ENCODE measurements at places on chromosomes 7 and 10.

GRCh38 chr10:21196822-21197395 is 299.8 kb upstream of the NEBL start:
- no peak for DNase-seq

GRCh38 chr10:116708391-116708821 is 34.0 kb downstream of the HSPA12A start:
- DNase-seq: no peak

GRCh38 chr10:34125702-34126101 is 689.4 kb downstream of the PARD3 start:
- no peak for DNase-seq

DNA sequence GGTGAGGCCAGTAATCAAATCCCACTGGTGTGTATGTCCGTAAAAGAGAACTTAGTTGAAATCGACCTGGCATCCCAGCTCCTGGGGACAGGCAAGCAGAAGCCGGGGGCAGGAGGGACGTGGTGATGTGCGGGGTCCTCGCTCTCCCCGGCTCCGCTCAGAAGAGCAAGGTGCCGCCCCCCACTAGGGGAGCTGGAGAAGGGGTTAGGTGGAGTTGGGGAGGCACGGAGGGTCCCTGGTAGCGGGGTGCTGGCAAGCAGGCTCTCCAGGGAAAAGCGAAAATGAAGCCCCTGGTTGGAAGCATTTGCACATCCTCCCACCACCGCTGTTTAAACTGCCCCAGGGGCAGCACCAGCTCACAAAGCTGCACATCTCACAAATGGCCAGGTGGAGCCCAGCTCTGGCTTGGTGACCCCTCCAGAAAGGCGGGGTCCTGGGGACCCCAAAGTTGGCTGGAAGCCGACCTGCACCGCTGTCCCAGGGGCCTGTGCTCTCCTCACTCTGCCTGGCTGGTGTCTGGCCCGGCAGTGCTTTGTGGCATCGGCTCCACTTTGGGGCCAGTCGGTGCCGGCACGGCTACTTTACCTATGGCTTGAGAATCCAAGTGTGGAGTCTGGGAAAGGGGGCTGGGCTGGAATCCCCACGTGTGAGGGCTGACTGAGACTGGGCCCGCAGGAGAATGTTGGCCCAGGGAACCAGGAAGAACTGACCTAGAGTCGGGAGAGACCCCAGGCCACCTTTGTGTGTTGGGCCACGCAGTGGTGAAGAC is 2.9 kb upstream of the CFAP46 start:
- DNase-seq: no peak

GRCh38 chr7:28700096-28700495 is 258.0 kb downstream of the TRIL start:
- DNase-seq: no peak

- DNase-seq: no peak
Observed at GRCh38 chr7:96244992-96245292, 77.0 kb downstream of the SLC25A13 start.

DNA sequence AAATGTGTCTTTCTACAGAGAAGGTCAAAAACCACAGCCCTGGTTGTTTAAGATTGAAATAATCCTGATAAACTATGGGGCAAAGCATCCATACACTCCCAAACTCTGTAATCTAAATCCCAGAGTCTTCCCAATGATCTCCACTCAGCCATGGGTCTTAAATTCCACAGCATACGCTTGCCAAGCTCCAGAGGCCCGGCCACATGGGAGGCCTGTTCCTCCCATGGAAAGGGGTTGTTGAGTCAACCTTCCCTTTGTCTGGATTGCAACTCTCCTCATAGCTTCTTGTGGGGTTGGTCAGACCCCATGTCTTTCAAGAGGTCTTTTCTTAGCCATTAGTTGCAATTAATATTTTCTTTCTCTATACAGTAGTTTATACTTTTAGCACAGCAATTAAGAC is 718 bp upstream of the STEAP4 start:
- no peak for DNase-seq

DNA sequence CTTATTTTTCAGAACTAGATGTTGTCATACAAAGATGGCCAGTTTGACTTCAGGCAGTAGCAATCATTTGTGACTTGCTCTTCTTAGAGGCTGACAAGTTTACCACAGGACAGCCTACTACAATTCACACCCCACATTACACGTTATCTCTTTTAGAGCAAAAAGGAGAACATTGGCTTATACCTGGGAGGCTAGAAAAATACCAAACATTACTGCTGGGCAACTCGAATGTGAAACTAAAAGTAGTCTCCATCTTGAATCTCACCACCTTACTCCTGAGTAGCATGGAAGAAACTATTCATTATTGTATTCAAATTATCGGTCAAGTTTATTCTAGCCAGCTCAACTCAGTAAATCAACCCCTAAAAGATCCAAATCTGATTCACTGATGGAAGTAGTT is 90.7 kb upstream of the TMEM26 start:
- no peak for DNase-seq

DNA sequence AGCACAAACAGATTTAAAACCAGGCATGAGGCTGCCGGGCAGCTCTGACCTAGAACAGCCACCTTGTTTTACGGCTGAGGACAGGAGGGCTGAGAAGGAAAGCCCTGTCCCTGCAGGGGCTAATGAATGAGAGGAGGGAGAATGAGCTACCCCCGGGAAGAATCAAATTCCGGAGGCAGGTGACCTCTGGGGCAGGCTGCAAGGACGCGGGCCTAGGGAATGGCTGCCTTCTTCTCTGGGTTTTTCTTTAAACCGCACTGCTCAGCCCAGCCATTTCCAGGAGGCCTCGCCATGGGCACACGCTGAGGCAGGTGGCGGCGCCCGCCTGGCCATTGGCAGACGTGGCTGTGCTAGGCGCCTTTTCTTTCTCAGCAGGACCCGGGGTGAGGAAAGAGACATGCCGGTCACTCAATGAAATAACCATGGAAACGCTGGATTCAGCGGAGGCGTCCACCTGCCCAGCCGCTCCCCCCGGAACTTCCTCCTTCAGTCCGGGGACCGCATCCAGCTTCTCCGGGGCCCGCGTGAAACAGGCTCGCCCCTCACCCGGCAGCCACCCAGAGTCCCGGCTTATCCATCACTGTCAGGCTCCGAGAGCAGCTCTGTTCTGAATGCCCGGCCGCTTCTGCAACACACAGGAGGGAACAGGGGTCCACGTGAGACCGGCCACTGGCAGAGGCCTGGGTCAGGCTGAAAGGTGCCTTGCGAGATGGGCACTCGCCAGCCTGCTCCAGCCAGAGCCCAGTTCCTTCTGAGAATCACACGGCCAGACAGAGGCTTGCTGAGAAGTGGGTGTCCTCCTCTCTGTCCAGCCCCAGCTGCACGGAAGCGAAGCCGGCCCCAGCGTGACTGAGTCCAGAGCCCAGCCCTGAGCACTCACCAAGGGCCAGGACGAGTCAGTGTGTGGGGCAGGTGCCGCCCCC is 82.1 kb downstream of the PDGFA start:
- no peak for DNase-seq

DNA sequence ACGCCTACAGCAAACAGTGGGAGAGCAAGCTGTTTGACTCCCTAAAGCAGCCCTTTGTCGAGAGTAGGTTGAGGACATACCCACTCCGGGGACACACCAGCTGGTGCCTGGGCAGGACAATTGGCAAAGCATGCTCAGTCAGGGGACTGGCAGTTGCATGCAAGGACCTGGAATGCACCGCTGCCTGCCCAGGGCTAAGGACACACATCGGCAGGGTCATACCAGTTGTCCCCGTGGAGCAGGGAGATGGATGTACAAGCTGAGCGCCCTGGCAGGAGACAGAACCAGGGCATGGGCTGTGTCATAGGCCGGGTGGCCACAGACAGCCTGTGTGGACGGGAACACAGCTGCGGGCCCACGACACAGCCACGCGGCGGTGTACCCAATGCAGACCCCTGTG is 18.3 kb upstream of the ELN start:
- no peak for DNase-seq

DNA sequence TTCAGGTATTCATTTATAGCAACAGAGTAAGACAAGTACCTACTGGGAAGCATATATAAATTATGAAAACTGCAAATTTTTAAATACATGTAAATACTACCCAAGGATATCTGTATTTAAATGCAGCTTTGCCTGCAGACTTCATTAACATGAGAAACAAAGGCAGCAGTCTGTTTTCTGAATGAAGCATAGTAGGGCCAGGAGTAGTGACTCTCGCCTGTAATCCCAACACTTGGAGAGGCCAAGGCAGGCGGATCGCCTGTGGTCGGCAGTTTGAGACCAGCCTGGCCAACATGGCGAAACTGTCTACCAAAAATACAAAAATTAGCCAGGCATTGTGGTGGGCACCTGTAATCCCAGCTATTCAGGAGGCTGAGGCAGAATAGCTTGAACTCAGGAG is 42.5 kb upstream of the PHF14 start:
- DNase-seq: no peak

GRCh38 chr7:50687096-50687495 is 95.6 kb downstream of the GRB10 start:
- DNase-seq: no peak

- DNase-seq: no peak
Observed at GRCh38 chr10:921471-922414, 9.8 kb downstream of the LARP4B start.

- DNase-seq: no peak
Observed at GRCh38 chr10:124972637-124973036, 30.7 kb downstream of the ZRANB1 start.

Measured in stimulated activated CD4-positive, alpha-beta T cell treated with anti-CD3 and anti-CD28 coated beads, Interleukin-15, amount 100 ng/mL, for 24 hours (primary cell).